ENCODE measurements at places on chromosomes 5 and 9.

DNA sequence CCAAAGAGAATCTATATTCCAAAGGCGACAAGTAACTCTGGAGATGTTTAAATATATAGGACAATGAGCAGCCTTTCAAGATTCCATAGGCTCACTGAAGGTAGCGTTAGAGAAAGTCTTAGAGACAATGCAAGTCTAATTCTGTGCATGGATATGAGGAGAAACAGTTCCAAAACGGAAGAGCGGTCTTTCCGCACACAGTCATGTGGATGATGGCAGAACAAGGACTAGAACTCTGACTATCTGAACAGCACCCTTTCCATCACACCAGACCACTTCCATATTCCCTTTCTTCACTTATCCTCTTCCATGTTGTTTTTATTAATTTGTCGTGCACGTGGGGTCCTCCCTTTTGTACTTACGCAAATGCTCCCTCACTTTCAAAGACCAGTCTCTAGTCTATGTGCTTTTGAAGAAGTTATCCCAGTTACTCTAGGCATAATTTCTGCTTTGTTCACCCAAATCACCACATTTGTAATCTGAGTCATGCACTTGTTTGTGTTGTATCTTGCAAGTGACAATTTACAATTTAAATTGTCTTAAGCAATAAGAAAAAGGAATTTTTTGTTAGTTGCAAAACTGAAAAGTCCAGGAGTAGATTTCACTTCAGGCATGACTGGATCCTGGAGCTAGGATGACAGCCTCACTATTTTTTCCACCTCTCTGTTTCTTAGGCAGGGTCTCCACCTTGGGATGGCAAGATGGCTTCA is 116.0 kb upstream of the ADRA1B start:
- no peak for DNase-seq

- no peak for DNase-seq
Measured at GRCh38 chr5:143524338-143524945, 121.0 kb upstream of the NR3C1 start.

- DNase-seq: no peak
Measured at GRCh38 chr9:87787735-87788134, 61.8 kb downstream of the CTSL start.

GRCh38 chr5:43152946-43153345 is 32.2 kb downstream of the ZNF131 start:
- no peak for DNase-seq

GRCh38 chr5:166505067-166505466 is 1786.4 kb upstream of the WWC1 start:
- DNase-seq: no peak

- DNase-seq: no peak
Measured at GRCh38 chr5:172926796-172927195, 32.4 kb upstream of the RPL26L1 start.

GRCh38 chr5:125023673-125024072 is 277.2 kb upstream of the ZNF608 start:
- no peak for DNase-seq

- DNase-seq: no peak
Measured at GRCh38 chr5:114838937-114839336, 330.8 kb downstream of the TRIM36 start.

GRCh38 chr9:135705376-135705775 is 3.4 kb downstream of the KCNT1 start:
- DNase-seq: no peak

DNA sequence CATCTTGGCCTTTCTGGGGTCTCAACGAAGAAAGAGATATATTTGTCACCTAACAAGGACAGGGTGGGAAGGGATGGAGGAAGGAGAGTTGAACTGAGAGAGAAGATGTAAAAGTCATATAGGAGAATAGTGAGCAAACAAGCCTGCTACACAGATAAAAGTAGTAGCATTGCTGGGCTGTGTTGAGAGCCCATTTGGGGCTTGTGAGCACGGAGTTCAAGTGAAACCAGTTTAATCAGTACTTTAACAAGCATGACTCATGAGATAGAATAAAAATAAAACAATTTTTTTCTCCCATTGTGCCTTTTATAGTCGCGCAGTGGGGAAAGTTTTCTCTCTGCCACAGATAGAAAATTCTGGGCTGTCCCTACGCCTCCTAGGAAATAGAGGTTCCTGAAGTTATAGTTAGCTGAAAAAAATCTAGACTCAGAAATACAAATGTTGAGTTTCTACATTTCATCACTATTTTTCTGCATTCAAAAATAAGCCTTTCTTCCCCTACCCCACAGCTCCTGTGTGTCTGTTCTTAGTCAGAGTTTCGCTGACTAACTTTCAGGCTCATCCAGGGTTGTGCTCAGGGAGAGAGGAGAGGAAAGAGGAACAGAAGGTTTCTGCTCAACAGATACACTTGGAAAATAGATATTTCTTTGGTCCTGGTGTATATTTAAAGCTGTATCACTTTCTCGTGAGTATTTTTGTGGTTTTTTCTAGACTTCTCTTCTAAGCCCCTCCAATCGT is 395.8 kb upstream of the ADAMTSL1 start:
- no peak for DNase-seq

GRCh38 chr5:17258431-17258830 is 41.0 kb downstream of the BASP1 start:
- DNase-seq: no peak

GRCh38 chr9:8857068-8857925 is 1057.7 kb upstream of the DMAC1 start:
- no peak for DNase-seq

GRCh38 chr5:30781643-30782042 is 411.8 kb upstream of the CDH6 start:
- no peak for DNase-seq

DNA sequence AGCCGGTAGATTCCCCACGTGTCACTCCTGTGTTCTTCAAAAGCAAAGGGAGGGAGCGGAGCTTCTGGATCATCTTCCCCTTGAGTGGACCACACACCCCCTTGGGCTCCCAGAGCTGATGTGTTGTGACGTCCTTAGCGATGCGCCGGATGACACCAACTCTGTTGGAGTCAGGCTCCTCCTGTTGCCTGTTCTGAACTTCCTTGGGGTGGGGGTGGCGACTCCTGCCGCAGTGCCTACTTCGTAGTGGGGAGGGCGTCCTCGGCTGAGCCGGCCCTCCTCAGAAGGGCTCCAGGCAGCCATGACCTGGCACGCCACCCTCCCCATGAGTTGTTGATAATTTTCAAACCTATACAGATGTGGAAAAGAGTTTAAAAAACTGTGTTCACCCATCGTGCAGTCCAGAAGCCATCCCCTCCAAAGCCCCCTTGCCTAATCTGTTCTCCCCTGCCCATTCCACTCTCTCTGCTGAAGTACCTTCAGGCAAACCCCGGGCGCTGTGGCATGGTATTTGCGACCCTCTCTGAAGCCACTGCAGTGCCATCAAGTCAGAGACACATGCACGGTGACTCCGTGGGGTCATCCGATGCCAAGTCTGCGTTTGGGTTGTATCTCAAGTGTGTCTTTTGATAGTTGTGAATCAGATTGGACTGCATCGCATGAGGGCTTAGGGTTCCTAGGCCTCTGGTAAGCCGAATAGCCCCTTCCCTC is 16.7 kb downstream of the EXOC3 start:
- no peak for DNase-seq

GRCh38 chr5:143680672-143681259 is 131.2 kb upstream of the HMHB1 start:
- no peak for DNase-seq

DNA sequence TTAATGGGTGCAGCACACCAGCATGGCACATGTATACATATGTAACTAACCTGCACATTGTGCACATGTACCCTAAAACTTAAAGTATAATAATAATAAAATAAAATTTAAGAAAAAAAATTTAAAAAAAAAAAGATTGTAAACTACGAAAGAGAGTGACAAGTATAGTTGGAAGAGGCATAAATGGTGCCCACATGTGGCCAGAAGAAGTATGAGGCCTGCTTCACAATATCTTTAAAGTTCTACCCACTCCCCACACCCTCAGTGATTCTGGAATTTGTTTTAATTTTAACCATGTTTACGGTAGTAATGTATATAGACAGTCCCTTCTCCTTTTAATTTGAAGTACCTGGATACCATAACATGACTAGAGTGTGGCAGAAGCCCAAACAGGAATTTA is 172.7 kb downstream of the CHSY3 start:
- DNase-seq: no peak

GRCh38 chr9:31302620-31303418 is 1081.6 kb upstream of the ACO1 start:
- no peak for DNase-seq

GRCh38 chr5:53030893-53031292 is 41.7 kb downstream of the ITGA2 start:
- DNase-seq: no peak

DNA sequence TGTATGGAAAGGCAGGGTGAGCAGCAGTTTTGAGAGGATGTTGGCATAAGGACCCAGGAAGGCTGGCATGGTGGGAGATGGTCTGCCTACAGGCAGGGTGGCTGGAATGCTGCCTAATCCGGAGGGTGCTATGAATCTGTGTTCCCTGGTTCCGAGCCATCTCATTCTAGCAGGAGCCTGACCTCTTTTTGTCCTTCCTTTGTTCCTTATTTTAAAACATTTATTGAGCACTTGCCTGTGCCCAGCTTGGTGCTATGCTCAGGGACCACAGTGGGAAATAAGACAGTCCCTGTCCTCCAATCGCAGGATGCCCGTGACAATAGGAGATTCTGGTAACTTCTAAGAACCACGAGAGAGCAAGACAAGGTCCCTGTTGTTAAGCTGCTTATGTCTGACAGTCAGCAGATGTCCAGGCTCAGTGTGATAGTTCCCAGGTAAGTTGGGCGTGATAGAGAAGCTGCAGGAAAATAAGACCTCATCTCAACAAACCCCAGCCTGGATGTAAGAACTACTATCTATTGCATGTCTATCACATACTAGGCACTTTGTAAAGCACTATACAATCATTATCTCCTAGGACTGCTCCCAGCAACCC is 9.1 kb upstream of the ZBTB34 start:
- DNase-seq: no peak

GRCh38 chr5:68884883-68885282 is 208.9 kb upstream of the SLC30A5 start:
- DNase-seq: no peak

DNA sequence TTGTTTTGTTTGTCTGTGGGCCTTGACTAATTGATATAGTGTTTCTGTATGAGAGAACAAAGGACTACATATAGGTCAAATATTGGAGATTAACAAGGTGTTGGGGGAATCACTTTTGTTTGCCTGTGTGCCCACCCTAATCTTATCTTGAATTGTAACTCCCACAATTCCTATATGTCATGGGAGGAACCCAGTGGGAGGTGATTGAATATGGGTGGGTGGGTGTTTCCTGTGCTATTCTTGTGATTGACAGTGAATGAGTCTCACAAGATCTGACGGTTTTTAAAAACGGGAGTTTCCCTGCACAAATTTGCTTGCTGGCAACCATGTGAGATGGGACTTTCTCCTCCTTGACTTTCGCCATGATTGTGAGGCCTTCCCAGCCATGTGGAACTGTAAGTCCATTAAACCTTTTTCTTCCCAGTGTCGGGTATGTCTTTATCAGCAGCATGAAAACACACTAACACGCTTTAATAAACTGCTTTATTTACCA is 64.9 kb upstream of the HSPB3 start:
- no peak for DNase-seq

GRCh38 chr5:111461255-111461671 is 51.1 kb downstream of the STARD4 start:
- no peak for DNase-seq

GRCh38 chr9:84266087-84266561 is 74.4 kb downstream of the SLC28A3 start:
- DNase-seq: no peak

- DNase-seq: no peak
Measured at GRCh38 chr9:4986296-4986695, 1.2 kb downstream of the JAK2 start.

DNA sequence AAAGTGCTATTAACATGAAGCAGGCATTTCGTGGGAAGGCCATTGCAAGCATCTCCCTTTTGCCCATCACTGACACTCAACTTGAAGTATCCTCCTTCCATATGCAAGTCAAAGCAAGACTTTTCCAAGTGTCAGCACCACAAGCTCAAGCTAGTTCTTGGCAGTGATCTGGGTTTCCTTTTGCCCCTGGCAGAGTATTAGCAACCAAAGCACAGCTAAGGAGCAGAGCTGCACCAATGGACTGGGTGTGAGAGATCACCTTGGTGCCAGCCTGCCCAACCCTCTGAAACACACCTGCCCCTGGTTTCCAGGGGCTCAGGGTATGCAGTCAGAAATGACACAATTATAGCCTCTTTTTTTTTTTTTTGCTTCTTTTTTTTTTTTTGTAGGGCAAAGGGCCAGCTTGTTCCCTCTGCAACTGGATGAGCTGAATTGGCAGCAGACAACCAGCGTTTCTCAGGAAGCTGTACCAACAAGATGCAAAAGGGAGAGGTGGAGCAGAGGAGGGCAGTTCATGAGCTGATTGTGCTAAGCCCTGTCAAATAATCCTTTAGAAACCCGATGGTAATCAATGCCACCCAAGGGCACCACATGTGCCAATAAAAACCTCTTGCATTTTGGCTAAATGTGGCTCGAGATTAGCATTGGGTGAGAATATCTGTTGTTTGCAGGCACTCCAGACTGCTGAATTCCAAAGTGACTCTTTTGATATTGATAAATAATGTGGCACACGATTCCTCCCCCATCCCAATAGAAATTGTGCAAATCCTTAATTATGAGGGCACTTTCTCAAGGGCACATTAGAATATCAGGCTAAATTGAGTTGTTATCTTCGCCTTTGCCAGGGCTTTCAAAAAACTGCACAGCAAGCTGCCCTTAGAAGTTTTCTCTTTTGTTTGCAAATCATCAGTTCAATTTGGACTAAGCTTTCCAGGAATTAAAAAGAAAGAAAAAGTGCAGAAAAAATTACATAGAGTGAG is 192.4 kb downstream of the GAS1 start:
- DNase-seq: no peak

- DNase-seq: no peak
Measured at GRCh38 chr9:80796632-80797031, 892.7 kb downstream of the TLE1 start.

DNA sequence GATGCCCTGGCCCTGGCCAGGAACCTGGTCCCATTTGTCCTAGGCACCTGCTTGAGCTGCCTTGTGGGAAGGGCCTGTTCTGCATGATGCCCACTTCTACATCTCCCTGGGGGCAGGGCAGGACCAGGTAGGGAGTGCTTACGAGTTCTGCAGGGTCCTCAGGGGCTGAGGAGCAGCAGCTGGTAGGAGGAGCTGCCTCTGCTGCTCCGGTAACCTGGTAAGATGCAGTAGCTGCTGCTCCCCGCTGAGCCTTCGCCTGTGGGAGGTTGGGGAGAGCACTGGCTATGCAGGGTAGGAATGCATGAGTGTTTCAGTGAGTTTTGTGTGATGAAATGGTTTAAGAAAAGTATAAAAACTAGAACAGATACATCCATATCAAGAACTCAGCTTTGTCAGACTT is 13.6 kb downstream of the LRRC8A start:
- no peak for DNase-seq

Measured in stimulated activated CD4-positive, alpha-beta T cell treated with anti-CD3 and anti-CD28 coated beads, Interleukin-4, amount 100 ng/mL, for 24 hours (primary cell).